ENCODE measurements at places on chromosomes 7 and 10.

- no peak for DNase-seq
These were observed 135.2 kb upstream of the MGMT start for GRCh38 chr10:129331839-129332220.

DNA sequence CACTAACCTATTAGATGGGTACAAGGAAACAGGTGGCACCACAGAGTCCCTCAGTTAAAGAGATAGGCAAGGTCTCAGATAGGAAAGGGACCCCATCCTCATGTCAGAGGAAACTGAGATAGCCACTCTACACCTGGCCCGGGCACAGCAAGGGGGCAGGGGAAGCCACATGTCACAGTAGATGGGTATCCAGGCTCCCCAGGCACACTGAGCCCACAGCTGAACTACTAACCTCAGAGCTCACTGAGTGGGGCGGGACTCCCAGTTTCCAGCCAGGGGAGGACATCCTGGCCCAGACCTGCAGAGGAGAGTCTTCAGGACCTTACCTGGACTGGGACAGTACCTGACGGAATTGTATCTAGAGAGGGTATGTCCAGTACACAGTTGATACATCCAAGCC, 3.7 kb upstream of the CDHR1 start:
- no peak for DNase-seq

DNA sequence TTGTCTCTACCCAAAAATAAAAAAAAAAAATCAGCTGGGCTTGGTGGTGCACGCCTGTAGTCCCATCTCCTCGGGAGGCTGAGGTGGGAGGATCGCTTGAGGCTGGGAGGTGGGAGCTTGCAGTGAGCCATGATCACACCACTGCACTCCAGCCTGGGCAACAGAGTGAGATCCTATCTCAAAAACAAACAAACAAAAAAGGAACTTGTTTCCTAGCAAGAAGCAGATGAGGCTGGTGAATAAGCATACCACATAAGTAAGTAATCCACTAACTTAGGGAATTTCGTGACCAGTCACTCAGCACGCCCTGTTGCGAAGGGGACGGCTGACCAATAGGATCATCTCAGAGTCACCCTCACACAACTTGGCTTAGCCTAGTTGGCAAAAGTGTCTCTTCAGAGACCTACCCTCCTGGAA, 64.6 kb downstream of the CUX1 start:
- peak; percentile 99 for DNase-seq

DNA sequence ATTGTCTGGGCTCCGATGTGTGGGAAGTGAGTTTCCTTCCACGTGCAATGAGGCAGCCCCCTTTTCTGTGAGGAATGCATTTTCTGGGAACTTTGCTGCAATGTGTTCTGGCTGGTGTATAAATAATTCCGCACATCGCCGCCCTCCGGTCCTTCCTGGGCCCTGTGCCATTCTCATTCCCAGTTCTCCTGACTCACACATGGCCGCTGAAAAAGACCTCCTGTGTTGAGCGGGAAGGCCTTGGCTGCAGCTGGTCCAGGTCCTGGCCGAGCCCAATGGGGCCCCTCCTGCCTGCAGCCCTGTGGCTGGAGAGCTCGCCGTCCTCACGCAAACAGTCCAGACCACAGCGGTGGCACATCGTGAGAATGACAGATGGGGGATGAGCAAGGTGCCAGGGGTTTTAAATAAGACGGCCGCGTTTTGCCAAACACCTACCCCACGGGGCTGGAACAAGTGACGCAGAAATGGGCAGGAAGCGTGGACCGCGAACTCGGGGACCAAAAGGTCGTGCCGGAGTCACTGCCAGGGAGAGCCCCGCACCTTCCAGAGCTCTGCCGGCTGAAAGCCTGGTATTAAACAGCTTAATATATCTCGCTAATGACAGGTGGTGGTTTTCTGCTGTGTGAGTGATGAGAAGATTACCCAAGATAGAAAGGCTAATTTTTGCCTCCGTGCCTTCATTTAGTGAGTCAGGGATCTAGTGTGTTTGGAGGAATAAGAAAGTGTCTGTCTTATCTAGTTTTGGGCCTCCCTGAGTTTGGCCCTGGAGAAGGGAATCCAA, 37.0 kb downstream of the FAM20C start:
- DNase-seq = peak; percentile 99

DNA sequence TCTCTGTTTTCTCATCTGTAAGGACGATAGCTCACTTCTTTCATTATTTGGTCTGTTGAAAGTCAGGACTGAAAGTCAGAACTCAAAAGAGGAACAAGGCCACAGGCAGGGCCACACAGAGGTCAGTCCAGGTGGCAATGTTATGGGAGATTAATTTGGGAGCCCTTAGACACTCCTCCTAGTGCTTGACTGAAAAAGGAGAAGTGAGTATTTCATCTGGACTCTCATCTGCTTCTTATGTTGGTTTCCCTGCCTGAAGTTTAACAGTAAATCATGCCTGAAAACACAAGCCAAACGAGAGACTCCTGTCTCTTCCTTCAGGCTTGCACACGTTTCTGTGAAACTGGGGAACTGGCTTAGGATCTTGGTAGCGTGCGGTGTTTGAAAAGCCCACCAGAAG, 248.5 kb downstream of the BUB3 start:
- no peak for DNase-seq

DNA sequence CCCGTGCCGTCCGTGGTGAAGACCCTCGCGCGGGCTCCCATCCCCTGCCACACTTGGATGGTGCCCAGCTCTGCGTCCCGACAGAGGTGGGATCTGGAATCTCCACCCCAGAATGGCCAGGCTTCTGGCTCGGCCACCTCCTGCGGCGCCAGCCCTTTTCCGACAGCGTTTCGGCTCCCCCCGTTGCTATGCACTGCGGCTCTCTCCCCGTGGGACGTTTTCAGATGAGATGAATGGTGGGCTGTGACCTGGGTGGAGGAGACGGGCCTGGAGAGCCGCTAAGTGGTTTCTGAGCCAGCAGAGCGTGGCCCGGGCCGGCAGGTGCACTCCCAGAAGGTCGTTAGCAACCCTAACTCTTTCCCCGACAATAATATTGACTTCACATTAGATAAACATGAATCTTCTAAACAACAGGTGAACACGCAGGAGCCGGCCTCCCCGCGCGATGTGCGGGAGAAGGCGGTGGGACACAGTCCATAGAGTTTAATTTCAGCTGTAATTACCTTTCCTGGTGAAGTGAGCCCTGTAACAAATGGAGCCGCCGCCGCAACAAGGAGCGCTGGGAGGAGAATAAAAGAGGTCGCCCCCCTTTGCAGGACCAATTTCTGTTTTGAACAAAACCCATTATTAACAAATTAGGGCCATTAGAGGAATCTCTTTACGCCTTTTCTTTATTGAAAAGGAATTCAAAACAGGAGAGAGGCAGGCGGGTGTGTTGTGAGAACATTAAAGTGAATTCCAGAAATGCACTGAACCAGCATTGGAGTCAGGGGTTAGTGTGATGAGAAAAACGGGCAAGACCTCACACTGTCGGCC, 294.3 kb upstream of the PFKP start:
- DNase-seq = no peak

- DNase-seq = peak; percentile 99
These were observed 190.8 kb downstream of the MLLT10 start for GRCh38 chr10:21724687-21725367.

DNA sequence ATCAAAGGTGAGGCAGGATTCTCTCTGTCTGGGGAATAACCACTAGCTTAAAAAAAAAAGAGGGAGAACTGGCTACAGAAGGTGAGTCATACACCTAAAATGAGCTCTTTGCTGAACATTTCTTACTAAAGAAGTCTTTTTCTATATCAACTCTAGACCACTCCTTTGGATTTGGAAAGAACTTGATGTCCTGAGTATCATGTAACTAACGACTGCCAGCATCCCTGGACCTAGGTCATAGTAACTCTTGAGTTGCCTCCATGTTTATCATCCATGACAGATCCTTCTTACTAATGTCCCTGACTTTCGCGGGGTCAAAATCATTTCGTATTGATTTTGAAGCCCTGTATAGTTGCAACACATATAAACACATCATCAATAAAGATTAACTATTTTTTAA, 89.1 kb downstream of the CNOT4 start:
- DNase-seq = peak; percentile 23

DNA sequence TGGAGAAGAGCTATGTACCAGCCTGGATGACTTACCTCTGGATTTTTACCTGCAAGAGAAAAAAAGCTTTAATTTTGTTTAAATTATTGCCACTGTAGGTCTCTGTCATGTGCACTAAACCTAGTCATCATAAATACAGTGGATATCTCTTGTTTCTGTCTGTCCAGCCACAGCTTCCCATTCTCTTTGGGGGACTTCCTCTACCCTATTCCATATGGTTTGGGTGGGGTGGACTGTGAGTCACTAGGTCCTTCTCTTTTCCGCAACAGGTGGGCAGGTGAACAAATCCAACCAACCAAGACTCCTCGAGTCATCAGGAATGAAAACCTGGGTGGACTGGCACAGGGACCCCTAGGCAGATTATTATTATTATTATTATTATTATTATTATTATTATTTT, 87.3 kb upstream of the CYTH3 start:
- DNase-seq = no peak

GRCh38 chr10:97494151-97494550, 4.1 kb downstream of the MMS19 start:
- DNase-seq = no peak

GRCh38 chr7:84970670-84971069, 216.2 kb downstream of the SEMA3D start:
- no peak for DNase-seq

DNA sequence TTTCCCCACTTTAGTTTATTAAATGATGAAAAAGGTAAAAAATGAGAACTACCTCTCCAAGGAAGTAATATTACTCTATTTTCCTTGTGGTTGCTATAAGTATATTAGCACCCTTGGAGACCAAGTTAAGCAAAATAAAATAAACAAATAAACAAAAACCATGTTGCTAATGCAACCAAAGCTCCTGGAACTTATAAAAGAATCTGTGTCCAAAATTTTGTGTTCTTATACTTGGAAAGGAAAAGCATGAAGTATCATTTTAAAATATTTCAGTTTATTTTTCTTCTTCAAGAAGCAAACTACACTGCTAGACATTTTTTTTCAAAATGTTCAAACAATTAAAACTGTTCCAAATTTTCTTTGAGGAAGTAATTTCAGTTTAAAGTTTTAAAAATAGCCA, 441.9 kb upstream of the LRRTM3 start:
- no peak for DNase-seq

GRCh38 chr7:116339564-116339963, 129.2 kb downstream of the TES start:
- DNase-seq = peak; percentile 48

- DNase-seq = no peak
These were observed 24.0 kb downstream of the ZPBP start for GRCh38 chr7:50068850-50069551.

DNA sequence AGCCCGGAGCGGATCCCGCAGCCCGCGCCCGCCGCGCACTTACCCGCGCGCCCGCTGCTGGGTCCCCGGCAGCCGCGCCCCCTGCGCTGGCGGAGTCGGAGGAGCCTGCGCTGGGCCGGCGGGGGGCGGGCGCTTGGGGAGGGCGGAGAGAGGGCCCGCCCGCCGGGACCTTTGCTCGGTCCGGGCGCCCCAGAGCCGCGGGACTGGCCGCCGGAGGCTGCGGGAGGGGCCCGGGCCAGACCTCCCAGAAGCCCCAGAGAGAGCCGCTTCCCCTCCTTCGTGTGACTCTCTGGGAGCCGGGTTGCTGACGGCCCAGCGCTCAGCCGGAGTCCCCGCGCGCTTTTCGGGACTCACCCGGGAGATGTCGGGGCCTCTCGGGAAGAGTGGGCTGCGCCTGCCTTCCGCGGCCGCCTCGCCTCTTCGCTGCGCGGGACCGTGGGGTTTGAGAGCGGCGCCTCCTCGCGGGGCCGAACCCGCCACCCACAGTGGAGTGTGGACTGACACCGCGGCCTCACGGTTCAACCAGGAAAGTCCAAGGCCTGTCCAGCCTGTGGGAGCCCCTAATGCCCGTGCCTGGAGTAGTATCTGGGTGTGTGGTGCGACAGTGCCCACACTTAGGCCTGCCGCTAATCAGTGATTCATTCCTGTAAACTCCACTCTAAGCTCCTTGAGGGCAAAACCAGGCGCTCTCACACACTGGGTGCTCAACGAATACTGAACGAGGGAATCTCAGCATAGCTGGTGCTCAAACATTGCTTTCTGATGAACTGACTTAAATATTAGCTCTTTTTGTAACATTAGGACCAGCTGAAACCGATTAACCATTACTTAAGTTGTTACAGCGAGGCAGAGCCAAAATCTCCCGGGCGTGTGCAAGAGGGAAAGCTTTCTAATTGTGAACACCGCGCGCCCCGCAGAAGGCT, at the start of gene GSDME:
Gene GSDME, minus strand, starts transcription at position 112 of the 923 bp plus-strand sequence. CDS start 7,690 bp downstream, outside the sequence.
- DNase-seq = peak; percentile 69

DNA sequence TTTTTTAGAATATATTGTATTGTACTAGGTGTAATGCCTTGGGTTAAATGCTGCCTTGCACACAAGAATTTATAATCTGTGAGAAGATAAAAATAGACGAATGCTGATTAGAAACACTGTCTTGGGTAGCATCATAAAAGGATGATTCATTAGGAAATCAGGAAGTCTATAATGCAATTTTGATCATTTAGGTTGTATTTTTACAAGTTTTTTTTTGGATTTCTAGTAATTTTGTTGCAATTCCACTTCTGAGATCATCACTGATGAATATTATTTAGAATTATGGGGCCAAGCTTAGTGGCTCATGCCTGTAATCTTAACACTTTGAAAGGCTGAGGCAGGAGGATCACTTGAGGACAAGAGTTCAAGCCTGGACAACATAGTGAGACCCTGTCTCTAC, 29.6 kb downstream of the WBP1L start:
- no peak for DNase-seq

DNA sequence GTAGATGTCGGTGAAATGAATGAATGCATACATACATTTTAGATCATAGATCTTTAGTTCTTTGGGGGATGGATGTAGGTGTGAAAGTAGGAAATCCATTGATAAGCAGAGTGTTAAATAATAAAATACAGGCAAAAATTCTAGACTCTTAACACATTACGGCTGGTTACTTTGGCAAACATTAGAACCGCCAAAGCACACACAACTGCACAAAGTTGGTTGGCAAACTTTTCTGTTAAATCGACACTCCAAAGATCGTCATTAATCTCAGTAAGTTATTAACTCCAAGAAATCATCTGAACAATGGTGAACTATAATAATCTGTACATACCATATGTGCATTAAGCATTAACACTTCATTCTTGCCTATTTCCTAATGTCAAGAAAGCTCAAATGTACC, 231.2 kb downstream of the PLXNA4 start:
- no peak for DNase-seq

DNA sequence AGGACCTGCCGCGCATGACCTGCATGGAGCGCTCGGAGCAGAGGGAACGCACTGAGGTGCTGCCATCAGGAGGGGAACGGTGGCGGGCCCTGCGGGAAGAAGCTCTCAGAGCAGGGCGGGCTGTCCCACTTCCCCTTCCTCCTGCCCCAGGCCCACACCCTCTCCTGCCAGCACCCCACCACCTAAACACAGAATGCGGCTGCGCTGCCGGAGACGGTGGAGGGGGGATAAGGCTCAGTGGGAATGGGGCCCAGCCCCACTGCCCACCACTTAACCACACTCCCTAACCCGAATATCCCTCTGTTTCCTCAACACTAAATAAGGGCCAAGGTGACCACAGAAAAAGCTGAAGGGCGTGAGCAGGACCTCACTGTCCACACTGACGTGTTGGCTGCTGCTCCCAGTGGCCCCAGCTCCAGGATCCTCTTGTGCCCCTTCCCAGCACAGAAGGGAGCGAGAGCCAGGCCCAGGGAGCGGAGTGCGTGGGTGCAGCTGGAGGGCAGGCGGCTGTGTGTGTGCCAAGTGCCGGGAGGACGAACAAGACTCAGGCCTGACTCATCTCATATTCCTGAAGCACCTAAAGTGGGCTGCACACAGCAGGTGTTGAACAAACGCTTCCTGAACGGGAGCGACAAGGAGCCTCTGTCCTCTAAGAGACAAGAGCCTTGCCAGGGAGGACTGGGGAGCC, 116.8 kb downstream of the MAD1L1 start:
- DNase-seq = peak; percentile 89

Measured in fibroblast of lung (primary cell).